ENCODE measurements at places on chromosomes 1 and 21.
A peak's percentile ranks its signal among the peaks of the same experiment; 100 is the strongest.

GRCh38 chr1:176208034-176208433, 948 bp upstream of the COP1 start:
- no peak for DNase-seq

DNA sequence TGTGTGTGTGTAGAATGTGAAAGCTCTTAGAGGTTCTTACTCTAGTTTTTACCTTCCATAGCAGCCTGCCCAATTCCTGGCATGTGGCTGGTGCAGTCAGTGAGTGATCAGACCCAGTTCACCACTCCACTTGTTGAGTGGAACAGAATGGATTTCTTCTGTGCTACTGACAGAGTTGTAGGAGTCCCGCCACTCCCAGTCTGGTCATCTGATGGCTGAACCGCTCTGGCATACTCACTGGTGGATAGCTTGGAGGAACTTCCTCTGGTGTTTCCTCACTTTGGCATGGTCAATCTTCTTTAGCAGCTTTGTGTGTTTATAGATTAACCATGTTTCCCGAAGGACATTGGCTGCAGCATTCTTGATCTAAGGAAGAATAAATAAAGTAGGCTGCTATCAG, 106.7 kb upstream of the ADAR start:
- DNase-seq, result peak; percentile 3

DNA sequence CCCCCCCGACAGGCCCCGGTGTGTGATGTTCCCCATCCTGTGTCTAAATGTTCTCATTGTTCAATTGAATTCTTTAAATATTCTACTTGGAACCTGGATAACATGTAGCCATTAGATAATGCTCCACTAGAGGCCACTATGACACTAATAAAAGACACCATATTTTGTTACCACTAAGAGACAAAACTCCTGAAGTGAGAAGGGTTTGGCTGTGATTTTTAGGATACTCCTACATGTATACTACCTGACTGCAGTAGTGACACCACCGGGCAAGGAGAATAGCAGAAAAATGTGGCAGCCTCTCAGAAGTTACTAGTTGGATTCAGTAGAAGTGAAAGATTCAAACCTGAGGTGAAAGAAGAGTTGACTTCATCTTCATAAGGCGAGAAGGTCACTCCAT, 36.0 kb downstream of the F5 start:
- no peak for DNase-seq

DNA sequence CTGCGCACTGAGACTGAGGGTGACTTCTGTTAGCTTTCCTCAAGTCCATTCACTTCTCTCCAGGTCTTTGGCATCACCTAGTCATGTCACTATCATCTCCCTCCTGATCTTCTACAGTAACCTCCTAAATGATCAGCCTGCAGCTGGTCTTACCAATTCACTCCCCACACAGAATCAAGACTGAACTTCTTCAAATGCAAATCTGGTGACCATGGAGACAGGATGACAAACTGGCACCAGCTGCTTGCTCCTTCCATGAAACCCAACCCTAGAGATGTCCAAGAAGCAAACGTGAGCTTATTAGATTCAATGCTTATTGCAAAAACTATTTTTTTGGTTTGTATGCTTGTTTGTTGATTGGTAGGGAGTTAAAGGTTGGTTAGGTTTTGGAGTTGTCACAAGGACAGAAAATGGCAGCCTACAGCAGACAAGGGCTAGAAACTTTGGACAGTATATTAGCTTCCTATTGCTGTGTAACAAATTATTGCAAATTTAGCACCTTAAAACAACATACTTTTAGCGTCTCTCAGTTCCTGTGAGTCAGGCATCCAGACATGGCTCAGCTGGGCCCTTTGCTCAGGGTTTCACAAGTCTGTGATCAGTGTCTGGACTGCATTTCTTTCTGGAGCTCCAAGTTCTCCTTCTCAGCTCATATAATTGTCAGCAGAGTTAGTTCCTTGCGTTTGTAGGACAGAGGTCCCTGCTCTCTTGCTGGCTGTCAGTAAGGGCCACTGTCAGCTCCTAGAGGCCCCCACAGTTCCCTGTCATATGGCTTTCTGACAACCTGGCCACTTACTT, 53.3 kb upstream of the GJA8 start:
- no peak for DNase-seq

- DNase-seq, result peak; percentile 55
Observed at GRCh38 chr1:26530895-26531598, 1.5 kb downstream of the RPS6KA1 start.

- no peak for DNase-seq
Observed at GRCh38 chr1:174174461-174175329, 15.4 kb downstream of the RABGAP1L start.

GRCh38 chr1:50262436-50262835, 153.7 kb downstream of the ELAVL4 start:
- DNase-seq, result peak; percentile 60

DNA sequence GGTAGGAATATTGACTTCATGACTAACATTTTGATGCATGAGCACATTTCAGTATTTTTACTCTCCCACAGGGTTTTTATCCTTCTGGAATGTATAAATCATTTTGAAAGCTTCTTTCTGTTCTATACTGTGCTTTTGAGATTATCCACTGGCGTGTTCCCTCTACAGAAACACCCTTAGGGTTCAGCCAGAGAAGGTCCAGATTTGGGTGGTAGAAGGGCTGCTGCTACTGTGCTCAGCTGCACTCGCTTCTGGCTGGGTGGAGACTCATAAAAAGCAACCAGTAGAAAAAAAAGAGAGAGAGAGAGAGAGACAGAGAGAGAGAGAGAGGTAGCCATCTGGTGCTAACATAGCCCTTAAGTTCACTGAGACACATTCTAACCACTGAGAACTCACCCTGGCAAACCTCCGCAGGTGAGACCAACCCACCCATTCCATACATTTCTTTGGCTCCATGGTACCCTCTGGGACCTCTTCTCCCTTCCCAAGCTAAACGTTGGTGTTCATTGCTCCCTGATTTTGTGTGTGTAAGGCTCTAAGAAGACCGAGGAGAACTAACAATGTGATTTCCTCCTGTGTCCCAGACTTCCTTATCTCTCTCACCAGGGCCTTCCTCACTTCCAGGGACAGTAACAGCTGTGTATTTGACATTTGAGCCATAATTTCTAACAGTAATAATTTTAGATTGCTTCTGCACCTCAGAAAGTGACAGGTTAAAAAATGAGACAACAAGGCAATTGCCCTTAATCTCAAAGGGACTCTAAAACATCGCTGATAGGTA, 7.2 kb downstream of the APCS start:
- no peak for DNase-seq

DNA sequence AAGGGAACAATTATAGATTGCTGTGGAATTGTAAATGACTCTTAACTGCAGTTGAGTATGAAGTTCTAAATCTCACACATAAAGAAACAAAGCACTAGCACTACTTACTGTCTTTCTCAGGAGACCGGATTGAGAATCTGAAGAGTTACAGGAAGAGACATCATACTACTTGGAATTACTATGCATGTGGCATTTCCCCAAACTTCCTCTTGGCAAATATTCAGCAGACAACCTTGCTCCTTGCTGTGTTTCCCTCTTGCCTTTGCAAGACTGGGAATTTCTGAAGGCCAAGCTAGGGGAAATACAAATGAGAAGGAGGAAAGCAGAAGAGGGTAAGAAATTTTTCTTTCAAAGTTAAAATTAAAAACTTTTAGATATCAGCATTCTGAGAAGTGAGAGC, 173.6 kb upstream of the KCTD3 start:
- no peak for DNase-seq

DNA sequence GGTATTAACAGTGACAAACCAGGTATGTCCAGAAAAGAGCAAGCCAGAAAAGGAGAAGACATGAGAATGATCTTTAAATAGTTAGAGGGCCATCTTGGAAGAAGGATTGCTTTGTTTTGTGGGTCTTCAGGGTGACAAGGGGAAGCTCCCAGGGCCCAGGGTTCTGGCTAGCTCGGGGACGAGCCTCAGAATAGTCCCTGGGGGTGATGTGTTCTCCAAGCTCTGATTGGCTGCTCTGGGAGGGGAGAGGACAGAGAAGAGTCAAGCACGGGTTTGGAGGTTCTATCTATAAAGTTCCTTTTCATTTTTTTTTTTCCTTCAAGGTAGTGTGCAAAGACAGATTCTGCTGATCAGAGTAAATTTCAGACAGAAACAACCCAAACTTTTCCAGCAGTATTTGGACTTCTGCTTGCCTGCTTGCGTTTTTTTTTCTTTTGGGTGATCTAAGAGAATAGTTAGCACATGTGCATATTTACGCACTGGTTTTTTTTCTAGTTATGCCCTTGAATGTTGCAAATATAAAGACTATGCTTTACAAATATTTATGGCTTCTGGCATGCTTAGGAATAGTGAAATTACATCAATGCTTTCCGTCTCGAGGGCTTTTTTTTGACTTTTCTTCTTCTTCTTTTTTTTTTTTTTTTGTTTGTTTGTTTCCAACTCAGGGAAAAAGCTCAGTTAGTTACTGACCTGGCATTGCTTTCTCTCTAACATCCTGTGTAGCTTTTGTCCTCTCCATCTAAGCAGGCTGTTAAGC, 59.7 kb downstream of the ROR1 start:
- DNase-seq, result no peak

Measured in hematopoietic multipotent progenitor cell treated with erythropoietin and hydrocortisone succinate and interleukin-3 and kit ligand, for 15 days (in vitro differentiated cells).